ENCODE measurements at places on chromosomes 4 and X.

DNA sequence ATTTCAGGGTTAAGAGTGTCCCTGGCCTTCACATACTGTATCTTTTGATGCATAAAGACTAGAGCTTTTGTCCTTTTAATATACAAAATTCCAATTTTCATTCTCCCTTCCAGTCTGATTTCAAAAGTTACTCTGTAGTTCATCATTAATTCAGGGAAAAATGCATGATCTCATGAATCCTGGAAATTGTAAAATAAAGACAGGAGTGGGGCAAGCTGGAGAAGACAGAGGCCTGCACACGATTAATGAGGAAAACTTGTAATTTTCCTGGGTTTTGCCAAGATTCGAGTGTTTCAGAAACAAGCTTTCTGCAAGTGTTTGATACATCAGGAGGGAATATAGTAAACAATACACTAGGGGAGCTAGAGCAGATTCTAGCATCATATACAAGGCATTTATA lies 947.9 kb downstream of the FAT4 start:
- DNase-seq, result no peak

GRCh38 chr4:137039370-137039769 lies 492.9 kb downstream of the PCDH18 start:
- no peak for DNase-seq

DNA sequence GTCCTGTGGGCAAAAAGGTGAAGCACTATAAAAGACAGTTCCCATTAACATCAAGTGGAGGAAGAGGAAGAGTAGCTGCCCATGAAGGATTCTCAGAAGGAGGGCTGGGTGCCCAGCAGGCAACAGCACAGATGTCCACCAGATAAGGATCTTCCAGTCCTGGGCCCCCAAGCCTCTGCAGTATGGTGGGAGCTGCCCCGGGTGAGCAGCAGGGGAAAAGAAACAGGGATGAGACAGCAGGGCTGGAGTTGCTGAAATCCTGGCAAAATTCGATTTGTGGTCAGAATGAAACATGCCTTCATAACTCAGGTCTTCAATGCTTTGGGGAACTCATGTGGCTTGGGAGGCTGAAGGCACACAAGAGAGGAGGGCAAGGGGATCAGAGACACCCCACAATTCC lies 94.6 kb downstream of the RASL11B start:
- no peak for DNase-seq

DNA sequence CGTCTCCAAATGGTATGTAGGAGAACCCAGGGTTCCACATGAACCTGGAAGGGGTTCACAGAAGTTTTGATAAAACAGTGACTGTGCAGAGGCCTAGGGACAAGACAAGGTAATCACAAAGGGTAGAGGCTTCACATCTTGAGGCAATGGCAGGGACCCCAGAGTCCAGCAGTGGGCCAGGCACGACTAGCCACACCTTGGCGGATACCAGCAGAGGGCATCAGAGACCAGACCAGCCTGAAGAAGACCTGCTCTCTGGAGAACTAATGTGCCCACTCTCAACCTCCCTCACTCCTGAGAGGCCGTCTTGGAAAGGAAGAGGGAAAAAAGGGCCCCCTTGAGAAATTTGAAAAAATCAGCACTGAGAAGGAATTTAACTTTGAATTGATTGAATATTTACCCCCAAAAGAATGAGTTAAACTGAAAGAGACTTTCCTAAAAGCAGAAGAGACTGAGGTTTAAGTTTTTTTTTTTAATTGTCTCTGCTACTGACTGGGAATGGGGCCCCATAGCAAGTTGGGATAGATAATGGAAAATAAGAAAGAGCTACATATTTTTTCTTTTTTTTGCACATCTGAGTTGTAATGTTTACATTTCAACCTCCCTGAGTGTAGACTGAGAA lies 243.8 kb upstream of the JADE1 start:
- DNase-seq, result peak; percentile 53

DNA sequence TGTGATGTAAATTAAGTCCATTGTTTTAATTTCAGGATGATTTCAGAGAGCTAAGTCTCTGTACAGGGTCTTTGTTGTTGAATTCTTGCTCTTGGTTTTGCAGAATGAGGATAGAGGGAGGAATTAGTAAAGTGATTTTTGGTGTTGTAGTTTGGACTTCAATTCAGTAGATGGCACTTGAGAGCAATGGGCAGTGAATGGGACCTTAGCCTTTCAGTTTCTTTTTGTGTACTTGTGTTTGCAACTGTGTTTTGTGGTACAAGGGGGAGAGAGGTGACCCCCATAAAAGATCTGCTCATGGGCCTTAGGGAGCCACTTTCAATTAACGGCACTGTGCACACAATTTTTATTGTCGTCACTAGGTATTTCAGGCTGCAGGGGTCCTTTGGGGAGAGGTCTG lies 340.0 kb downstream of the DCAF12L2 start:
- DNase-seq, result no peak

GRCh38 chr4:7021355-7021754 lies 21.8 kb upstream of the TADA2B start:
- DNase-seq, result no peak

- DNase-seq, result no peak
Observed at GRCh38 chr4:7683126-7683703, 248.5 kb upstream of the PSAPL1 start.

- peak; percentile 60 for DNase-seq
Observed at GRCh38 chrX:130079824-130080406, 30.4 kb downstream of the ELF4 start.

GRCh38 chrX:100350704-100351489 lies 59.2 kb downstream of the PCDH19 start:
- DNase-seq, result no peak

- no peak for DNase-seq
Observed at GRCh38 chr4:39383690-39384089, 17.5 kb upstream of the RFC1 start.

DNA sequence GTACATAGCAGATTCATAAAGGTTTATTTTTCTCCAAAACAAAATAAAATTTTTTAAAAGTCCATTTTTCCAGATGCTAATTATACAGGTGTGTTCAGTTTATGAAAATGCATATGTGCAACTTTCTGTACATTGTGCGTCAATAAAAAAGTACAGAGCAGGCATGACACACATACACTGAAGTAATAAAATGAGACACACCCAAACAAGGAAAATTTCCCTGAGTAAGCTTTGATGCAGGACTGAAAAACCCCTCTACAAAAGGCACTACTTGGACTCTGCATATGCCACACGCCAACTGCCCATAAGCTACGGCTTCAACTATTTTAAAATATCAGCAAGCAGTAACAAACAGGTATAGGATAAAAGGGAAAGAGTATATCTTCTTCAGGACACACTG lies 13.8 kb downstream of the ARAP2 start:
- no peak for DNase-seq

- no peak for DNase-seq
Observed at GRCh38 chr4:52372747-52373146, 286.4 kb downstream of the USP46 start.

GRCh38 chrX:87900320-87900908 lies 382.8 kb downstream of the KLHL4 start:
- DNase-seq, result peak; percentile 47

- DNase-seq, result no peak
Observed at GRCh38 chrX:122418758-122419157, 765.3 kb upstream of the GRIA3 start.

Measured in stimulated activated effector memory CD8-positive, alpha-beta T cell treated with anti-CD3 and anti-CD28 coated beads, Interleukin-12 subunit alpha, Interleukin-12 subunit beta, amount 100 ng/mL, for 72 hours (primary cell).